ENCODE measurements at places on chromosomes 5 and 9.

DNA sequence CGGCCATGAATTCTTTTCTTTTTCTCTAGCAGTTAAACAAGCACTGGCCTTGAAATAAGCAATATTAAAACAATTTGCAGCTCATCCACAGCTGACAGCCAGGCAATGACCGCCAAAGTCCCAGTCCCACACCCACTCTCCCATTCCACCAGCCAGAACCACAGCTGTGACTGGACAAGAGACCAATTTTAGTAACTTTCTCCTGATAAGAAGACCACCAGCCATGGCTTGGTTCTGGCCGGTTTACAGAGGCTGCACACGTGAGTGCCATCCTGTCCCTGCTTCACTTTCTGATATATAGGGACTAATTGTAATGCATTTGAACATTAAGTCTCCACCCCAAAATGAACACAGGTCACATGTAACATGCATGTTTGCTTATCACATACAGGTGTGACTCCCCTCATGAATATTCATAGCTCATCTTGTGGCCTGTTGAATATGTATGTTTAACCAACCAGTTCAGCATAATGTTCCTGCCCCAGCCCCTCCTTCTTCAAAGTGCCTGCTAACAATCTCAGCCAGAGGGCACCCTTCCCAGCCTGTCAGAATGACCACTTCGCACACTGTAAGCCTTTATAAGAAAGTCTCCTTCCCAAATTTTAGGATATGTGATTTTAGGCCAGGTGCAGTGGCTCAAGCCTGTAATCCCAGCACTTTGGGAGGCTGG, 23.9 kb upstream of the FANCC start:
- no peak for DNase-seq

- DNase-seq = no peak
These were observed 179.2 kb downstream of the HSPA4 start for GRCh38 chr5:133230823-133231578.

GRCh38 chr5:100902440-100903038, 543 bp downstream of the ST8SIA4 start:
- DNase-seq = peak; percentile 64

GRCh38 chr9:20237686-20238085, 384.6 kb downstream of the MLLT3 start:
- no peak for DNase-seq

- no peak for DNase-seq
These were observed 143.3 kb downstream of the ALDH1A1 start for GRCh38 chr9:72809586-72809985.

DNA sequence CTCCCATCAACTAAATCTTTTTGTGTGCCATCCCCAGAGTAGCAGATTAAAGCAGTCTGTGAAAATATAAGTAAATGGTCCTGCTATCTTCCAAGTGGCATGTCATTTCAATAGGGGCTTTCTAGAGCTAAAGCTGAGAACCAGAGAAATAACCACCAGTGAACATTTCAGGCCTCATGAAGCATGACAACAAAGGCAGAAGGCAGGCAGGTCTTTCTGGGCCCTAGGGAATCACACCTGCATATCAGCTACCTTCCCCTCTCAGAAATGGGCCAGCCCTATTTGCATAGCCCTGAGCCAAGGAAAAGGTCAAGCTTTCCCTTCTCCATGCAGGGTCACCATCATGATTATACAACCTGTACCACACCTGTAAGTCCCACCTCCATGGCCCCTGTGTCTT, 205.3 kb downstream of the DEPDC1B start:
- DNase-seq = no peak

DNA sequence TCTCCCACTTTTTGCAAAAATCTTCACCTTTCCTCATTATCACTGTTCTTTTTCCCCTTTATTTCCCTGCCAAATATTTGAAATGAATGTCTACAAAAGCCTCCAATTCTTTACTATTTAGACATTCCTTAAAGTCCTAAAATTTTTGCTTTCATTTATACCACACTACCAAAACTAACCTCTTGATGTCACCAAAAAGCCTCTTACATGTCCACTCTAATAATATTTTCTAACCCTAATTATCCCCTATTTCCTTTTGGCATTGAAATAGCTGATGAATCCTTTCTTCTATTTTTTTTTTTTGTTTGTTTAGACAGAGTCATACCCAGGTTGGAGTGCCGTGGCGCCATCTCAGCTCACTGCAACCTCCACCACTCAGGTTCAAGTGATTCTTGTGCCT, 32.3 kb upstream of the NRG2 start:
- DNase-seq = peak; percentile 6

DNA sequence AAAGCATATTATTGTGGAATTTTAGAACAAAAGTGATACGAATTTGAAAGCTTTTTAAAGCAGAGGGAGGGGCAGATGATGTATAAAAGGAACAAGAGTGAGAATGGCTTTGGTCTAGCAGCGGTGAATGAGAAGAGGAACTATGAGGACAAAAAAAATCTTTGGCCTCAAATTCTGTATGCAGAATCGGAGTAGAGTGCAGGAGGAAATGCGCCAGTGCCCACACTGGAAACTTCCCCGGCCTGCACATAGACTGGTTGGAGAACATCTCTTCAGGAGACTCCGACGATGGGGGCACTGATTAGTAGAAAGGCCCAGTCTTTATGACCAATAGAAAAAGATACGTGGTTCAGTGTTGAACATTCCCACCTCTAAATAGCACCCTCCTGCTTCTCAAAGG, 51.3 kb downstream of the SLC46A2 start:
- peak; percentile 83 for DNase-seq

- no peak for DNase-seq
These were observed 25.0 kb upstream of the OCLN start for GRCh38 chr5:69467442-69468225.

DNA sequence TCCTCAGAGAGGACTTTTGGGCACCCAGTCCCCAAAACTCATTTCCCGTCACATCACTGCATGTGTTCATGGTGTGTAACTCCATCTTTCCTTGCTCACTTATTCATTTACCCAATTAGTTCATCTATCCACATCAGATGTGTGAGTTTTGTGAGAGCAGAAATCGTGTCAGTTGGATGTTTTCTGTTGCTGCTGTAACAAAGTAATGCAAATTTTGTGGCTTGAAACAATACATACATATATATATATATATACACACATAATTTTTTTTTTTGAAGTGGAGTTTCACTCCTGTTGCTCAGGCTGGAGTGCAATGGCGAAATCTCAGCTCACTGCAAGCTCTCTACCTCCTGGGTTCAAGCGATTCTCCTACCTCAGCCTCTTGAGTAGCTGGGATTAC, 70.5 kb upstream of the BOD1 start:
- DNase-seq = no peak

- DNase-seq = peak; percentile 33
These were observed 37.6 kb upstream of the ORM1 start for GRCh38 chr9:114285166-114285867.

- DNase-seq = no peak
These were observed 149.9 kb upstream of the GAS1 start for GRCh38 chr9:87097238-87097637.

- DNase-seq = no peak
These were observed 12.6 kb downstream of the ISL1 start for GRCh38 chr5:51395666-51396356.

GRCh38 chr5:52598968-52599367, 188.7 kb upstream of the ITGA1 start:
- no peak for DNase-seq

- DNase-seq = no peak
These were observed 8.3 kb downstream of the KLHL3 start for GRCh38 chr5:137727623-137728022.

GRCh38 chr5:107538331-107538730, 132.4 kb downstream of the EFNA5 start:
- no peak for DNase-seq

- no peak for DNase-seq
These were observed 526.0 kb upstream of the TRPC7 start for GRCh38 chr5:136891175-136891972.

DNA sequence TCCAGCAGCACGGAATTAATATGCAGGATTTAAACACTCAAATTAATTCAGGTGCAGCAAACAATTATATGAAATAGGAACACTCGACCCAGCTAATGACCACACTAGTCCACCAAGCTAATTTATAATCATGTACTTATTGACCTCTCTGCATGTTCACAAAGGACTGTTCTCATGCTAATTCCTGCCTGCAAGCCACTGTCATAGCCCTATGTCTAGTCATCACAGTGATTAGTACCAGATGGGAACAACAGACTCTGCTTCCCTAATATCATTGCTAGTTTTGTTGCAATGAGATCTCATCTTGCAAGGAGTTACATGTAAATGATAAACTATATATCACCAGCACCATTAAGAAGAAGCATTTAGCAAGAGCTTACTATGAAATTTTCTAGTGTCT, 553.0 kb upstream of the GRAMD2B start:
- DNase-seq = no peak

- peak; percentile 33 for DNase-seq
These were observed 9.7 kb downstream of the PTGER4 start for GRCh38 chr5:40689438-40689837.

GRCh38 chr5:139426203-139426885, 13.0 kb downstream of the DNAJC18 start:
- DNase-seq = no peak

GRCh38 chr5:93570294-93571113, 10.5 kb downstream of the NR2F1-AS1 start:
- DNase-seq = peak; percentile 41

DNA sequence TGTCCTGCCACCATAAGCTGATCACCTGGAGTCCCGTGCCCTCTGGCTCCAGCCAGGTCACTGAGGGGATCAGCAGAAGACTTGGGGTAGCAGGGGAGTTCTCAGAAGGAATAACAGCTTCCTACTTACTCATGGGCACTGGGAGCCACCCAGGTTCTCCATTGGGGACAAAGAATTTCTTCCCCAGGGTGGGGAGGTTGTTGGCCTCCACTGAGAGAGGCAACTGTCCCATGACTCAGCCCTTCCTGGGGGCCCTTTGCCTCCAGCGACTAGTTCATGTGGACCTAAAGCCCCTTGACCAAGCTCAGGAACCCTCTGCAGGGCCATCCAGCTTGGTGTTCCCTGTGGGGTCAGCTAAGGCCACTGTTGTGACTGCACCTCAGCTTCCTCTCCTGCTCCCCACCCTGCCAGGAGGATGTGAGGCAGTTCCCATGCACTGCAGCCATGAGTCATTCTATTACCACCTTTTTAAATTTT, 175.0 kb downstream of the AUH start:
- no peak for DNase-seq

DNA sequence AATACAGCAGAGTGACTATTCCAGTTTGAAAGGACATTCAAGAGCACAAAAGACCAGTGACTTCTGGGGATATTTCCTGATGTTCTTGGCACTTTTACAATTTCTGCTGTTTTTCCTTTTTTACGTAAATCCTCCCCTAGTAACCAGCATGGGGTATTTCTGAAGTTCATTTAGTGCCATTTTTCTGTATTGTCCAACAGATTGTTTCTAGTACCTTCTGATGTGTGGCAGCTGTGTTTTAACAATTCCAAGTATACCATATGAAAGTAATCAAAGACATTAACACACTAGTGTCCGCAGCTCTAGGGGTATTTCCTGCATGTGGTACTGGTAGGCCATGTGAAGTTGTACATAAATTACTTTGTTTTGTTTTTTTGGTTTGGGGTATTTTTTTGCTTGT, 53.0 kb upstream of the SMARCA2 start:
- DNase-seq = no peak

GRCh38 chr5:99398976-99399375, 470.2 kb upstream of the CHD1 start:
- DNase-seq = no peak

DNA sequence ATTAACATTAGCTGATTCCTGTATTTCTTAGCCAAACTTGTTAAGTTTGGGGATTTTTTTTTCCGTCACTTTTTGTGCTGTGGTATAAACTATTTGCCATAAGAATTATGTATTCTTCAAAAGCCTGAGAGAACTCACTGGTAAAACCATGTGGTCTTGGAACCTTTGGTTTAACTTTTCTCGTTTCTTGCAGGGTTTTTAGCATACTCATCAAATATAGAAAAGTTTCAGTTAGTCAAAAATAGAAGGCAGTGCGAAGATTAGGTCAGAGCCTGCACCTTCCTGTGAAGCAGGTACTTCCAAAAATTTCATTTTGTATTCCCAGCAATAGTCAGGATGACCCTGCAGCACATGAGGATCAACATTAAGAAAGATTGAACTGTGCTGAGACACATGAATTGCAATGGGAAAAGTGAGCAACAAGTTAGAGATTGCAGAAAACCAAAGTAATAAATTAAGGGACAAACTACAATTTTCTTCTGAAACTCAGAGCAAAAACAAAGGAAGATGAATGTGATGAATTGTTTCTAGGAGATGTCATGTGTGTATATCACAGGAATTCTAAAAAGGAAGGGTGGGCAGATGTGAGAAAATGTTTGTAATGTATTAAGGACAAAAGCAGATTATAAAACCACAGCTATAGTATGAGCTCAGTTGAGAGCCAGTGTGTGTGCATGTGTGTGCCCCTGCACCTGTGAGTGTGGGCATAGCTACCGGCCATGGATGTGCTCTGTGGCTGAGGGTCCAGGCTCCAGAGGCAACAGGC, 102.2 kb downstream of the ANGPTL2 start:
- DNase-seq = no peak

- peak; percentile 78 for DNase-seq
These were observed 2.9 kb downstream of the JAK2 start for GRCh38 chr9:4987961-4988421.

Measured in suppressor macrophage (primary cell).